ENCODE measurements at places on chromosomes 2 and 18.

GRCh38 chr2:1601471-1602277 lies 142.6 kb downstream of the PXDN start:
- DNase-seq, result no peak

DNA sequence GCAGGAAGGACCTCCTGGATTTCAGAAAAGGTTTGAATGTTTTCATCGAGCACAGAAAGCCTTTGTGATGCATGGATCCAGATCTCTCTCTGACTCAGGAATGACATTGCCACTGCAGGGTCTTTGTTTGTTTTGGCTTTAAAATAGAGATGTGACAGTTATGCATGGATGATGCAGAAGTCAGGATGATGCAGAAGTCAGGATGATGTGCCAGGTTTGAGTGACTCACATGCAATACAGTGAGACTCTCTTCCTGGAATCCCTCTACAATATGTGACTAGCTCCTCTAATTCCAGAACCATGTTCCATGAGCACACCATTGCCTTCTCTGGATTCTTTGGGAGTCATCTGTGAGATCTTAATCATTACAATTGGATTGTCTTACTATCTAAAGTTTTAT lies 177.9 kb upstream of the RAB6C start:
- no peak for DNase-seq

GRCh38 chr2:115606350-115606749 lies 1163.9 kb downstream of the DPP10 start:
- no peak for DNase-seq

DNA sequence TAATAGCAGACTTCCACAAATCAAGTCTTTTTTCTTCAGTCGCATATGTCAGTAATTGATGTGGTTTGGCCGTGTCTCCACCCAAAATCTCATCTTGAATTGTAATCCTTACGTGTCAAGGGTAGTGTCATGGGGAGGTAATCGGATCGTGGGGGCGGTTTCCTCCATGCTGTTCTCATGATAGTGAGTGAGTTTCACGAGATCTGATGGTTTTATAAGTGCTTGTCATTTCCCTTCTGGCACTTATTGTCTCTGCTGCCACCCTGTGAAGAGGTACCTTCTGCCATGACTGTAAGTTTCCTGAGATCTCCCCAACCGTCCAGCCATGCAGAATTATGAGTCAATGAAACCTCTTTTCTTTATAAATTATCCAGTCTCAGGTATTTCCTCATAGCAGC lies 478.8 kb downstream of the PTPRM start:
- DNase-seq, result no peak

DNA sequence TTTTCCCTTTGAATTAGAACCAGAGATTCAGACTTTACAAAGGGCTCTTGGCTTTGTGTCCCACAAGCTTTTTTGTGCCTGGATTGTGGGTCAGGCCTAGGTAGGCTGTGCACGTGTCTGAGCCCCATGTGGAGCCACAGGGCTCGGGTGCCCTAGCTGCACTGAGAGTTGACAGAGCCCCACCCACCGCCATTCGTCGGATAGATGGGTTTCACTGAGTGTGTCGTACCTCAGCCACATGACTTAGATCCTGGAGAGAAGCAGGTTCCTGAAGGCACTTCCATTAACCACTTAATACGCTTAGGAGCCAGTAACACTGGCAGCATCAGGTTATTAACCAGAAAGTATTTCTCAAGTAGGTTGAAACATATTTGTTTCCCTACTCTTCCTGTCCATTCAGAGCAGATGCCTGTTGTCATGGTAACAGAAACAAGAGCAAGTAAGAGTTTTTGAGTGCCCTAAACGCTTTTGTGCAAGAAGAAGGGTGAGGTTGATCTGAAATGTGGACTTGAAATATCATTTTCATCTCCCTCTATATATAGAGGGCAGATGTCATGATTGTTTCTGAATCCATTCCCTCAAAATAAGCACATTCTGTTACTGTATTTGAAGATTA lies 30.0 kb downstream of the ADCYAP1 start:
- DNase-seq, result no peak

DNA sequence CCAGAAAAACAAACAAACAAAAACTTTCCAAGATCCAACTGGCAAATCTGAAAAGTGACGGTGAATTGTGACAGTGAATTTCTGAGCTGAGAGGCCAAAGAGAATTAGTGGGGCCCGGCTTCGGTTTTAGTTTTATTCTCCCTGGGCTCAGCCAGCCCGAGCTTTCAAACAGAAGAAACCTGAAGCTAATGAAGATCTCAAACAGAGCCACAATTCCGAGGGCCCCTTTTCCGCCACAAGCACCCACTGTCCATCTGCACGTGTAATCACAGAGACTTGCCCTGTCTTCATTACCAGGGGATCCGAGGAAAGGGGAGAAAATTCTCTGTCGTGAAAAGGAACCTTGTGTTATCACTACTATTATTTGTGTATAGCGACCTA lies 4.2 kb upstream of the ONECUT2 start:
- DNase-seq, result no peak

DNA sequence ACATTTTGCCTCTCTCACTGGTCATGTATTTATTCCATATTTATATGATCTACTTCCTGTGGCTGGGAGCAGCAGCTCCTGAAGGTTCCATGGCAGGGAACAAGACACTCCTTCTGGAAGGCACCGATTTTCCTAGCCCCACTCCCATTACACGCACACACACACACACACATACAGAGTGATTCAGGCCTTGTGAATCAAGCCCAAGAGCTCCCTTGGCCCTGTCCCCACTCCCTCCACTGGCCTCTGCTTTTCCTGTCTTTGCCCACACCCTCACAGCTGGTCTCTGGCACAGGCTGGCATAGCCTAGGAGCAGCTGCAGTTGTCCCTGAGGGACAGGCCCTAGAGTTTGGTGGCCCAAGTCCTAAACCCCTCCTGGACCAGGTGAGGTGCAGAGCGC lies 201.7 kb downstream of the NAPG start:
- no peak for DNase-seq

- DNase-seq, result no peak
Measured at GRCh38 chr2:9231291-9232165, 24.9 kb downstream of the ASAP2 start.

GRCh38 chr2:29525921-29526320 lies 395.5 kb downstream of the ALK start:
- DNase-seq, result no peak

DNA sequence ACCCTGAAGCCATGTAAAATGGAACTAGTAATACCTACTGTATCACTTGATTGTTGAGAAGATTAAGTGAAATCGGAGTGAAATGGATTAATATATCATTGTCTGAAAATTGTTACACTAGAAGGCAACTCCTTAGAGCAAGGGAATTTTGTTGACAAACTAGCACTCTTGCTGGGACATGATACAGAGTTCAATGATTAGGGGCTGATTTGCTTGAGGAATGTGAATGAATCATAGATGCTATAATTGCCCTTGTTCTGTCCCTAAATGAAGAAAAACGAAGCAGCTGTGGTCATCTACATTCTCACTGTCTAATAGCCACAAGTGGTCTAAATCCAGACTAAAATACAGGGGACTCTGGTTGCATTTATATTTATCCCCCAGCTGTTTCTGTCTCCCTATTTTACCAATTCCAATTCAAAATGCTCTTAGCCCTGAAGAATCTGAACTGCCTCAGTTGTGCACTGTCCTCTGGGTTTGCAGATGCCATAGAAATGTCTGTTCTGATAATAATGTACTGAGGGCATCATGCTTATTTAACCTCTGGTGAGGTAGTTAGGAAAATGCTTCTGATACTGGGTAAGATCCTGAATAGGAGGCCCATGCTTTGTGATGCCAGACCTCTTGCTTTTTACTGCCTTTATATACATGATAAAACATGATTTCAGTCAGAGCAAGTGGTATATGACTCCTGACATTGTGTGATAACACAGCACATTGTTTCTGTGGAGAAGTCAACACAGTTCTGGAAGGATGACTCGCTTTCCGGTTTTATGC lies 382.1 kb downstream of the NRXN1 start:
- no peak for DNase-seq

GRCh38 chr2:78201064-78201575 lies 678.9 kb upstream of the LRRTM4 start:
- no peak for DNase-seq

DNA sequence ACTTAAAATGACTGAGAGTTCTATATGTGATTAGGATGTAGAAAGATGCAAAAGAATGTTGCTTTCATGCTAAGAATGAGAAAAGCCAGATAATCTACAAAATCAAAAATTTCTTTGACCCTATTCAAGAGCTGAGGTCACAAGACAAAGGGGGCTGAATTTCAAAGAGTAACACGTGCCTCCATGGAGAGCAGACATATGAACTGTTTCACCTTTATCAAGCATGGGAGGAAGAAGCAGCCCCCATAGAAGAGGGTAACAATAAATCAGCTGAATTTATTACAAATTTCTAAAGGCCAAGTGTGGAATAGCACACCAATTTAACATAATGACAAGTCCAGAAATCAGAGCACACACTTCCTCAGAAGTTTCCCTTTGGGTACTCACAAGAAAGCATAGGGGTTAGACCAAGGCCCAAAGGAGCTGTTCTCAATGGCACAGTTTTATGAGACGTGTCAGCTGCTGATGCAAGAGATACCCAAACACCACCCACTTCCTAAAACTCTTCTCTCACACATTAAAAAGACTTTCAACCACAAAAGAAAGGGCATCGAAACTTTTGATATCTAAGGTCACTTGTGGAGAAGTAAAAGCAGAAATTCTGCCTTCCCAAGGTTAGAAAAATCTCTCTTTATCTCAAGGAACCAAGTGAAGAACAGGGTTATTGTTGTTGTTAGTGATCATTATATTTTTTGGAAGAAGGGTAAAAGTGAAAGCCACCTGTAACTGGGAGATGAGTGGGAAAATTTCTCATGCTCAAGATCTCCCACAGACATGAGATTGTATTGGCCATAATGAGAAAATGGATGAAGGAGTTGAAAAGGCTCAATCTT lies 950.1 kb downstream of the TRIB2 start:
- DNase-seq, result no peak

DNA sequence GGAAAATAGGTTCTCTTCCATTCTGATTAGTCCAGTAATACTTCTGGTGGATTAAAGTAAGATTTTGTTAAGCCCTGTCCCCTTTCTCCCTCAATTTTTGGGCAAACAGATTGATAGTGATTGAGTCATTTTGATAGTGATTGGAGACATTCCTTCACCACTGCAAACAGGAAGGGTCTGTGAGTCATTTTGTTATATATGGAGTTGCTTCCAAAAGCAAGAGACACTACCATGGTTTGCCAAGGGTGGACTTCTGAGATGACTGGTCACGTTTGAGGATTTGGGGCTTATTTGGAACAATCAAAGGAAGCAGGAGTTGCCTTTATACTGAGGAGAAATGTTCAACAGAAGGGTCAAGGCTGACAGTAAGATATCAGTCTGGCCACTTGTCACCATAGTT lies 249.9 kb downstream of the PARD3B start:
- no peak for DNase-seq

GRCh38 chr2:154704991-154705390 lies 6.5 kb downstream of the KCNJ3 start:
- no peak for DNase-seq

DNA sequence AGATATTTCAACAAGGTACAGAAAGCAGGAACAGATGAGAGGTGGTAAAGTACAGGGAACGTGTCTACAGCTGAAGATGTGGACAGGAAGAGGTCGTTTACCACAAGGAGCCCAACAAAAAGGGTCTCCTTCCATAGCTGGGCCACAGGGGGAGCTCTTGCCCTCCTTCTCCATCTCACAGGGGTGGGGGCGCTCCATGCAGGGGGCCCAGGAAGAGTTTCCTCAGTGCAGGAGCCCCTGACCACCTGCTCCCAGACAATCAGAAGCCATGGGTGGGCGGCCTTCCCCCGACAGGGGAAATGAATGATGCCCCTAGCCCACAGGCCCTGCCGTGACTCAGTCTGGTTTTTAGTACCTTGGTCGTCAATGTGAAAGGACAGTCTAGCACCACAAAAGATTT lies 163.6 kb upstream of the ZNF516 start:
- no peak for DNase-seq

GRCh38 chr2:96142217-96143113 lies 2.8 kb downstream of the DUSP2 start:
- peak; percentile 73 for DNase-seq

DNA sequence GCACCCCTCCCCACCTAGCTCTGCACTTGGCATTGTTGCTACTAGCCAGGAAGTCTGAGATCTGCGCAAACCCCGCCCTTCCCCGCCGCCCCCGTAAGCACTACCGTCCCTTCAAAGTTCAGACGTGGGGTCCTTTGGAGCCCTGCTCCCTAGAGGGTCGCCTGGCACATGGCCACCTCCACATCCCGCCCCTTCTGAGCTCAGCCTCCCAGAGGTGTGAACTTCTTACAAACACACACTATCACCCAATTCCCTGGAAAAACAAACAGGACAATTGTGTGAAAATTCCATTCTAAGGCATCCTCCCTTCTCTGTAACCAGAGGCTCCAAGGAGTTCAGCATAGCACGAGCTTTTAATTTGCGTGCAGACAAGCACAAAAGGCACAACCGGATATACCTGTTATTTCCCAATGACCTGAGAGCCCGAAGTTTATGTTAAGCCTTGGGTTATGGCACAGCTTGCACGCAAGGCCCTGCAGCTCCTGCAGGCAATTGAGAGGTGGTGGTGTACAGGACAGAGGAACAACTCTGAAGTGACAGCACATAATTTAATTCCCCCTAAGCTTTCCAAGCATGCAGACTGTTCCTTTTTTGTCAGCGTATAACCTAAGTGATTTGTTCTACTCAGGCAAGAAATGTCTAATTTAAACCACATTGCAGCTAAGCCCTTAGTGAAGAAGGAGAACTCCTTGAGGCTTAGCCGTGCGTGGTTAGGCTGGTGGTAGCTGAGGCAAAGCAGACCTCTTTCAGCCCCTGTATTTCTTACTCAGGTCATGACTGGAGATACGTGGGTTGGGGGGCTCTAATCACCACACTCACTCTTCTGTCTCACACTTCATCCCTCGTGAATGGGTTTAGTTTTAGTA lies 20.3 kb upstream of the CYP1B1 start:
- no peak for DNase-seq

- DNase-seq, result no peak
Measured at GRCh38 chr2:169583518-169583917, 633 bp upstream of the PPIG start.

GRCh38 chr2:11379558-11379957 lies 35.1 kb upstream of the ROCK2 start:
- DNase-seq, result no peak

GRCh38 chr2:167126165-167126564 lies 237.9 kb downstream of the XIRP2 start:
- DNase-seq, result no peak

GRCh38 chr2:108820482-108820881 lies 33.9 kb downstream of the CCDC138 start:
- DNase-seq, result no peak

GRCh38 chr2:48274040-48274439 lies 255.9 kb upstream of the STON1 start:
- DNase-seq, result no peak
